Psoas muscle (tissue), 8 donors: ENCODE measurements at places on chromosomes 1 and 21.

DNA sequence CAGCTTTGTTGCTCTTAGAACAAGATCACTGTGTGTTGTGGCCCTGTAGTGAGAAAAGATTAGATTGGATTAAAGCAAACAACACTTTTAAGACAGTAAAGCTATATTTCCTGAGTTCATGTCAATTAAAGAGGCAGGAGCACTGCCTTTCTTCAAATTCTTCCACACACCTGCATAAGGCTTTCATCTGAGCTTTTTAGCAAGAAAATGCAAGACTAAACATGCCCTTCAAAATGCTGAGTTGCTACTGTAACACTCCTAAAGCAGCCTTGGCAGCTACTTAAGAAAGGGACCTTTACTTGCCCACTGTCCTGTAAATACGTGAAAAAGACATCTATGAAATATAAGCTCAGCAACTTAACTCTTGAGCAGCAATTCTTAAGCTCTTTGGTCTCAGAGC lies 11.8 kb downstream of the DPH5 start:
- H3K36me3 ChIP-seq: peaks cover 2% of the 10 kb centered on the region
- no peak overlapping the region for H3K4me3 ChIP-seq
- DNase-seq: no peak

GRCh38 chr1:18592368-18592767 lies 38.3 kb upstream of the PAX7 start:
- H3K36me3 ChIP-seq: no peaks in the 10 kb centered on the region
- H3K27me3 ChIP-seq: no peaks in the 10 kb centered on the region
- H3K4me3 ChIP-seq: no peak overlapping the region
- H3K4me1 ChIP-seq: no peaks in the 10 kb centered on the region

DNA sequence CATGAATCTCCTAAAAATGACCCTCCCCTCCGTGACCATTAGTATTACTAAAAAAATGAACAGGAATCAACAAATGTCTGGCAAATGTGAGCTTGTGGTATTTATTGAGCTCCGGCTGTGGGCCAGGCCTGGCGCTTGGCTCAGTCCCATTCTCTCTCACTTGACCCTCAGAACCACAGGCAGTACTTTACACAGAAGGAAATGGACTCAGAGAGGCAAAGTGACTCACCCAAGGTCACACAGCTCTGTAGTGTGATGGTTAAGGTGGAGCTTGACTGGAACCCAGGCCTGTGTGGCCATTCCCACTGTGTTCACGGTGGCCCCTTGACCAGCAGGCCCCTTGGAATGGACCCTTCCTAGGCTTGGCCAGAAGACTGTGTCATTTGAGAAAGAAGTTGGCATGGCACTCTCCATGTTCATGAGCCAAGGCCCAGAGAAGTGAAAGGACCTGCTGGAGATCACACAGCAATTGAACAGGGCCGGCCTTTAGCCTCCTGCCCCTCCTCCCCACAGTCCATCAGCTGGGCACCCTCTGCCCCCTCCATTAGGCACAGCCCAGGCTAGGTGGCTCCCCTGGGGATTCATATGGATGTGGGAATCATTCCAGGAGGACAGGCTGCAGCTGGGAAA lies 32.1 kb downstream of the FAM151A start:
- no peaks in the 10 kb centered on the region for H3K27me3 ChIP-seq
- no peak overlapping the region for H3K27ac ChIP-seq
- H3K4me3 ChIP-seq: no peak overlapping the region
- peaks cover under 1% of the 10 kb centered on the region for H3K4me1 ChIP-seq
- peaks cover 23% of the 10 kb centered on the region for H3K36me3 ChIP-seq

DNA sequence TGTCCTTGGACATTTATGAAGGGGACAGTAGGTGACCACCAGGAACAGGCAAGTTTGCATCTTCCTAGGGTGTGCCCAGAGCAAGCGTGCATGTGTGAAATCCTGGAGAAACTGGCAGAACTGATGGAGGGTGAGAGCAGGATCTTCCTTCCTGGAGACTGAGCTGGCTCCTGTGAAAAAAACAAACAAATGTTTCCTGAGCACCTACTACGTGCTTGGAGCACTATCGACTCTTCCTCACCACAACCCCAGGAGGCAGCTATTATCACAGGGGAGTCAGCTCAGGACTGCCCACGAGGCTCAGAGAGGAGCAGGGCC lies 1.5 kb upstream of the EDN2 start:
- H3K4me3 ChIP-seq: no peak overlapping the region
- H3K4me1 ChIP-seq: peaks cover 45% of the 10 kb centered on the region
- no peaks in the 10 kb centered on the region for H3K36me3 ChIP-seq
- no peak for DNase-seq
